Stimulated activated CD4-positive, alpha-beta T cell treated with anti-CD3 and anti-CD28 coated beads, Interleukin-4, amount 100 ng/mL, for 1 hour (primary cell): ENCODE measurements at places on chromosomes 4 and X.

DNA sequence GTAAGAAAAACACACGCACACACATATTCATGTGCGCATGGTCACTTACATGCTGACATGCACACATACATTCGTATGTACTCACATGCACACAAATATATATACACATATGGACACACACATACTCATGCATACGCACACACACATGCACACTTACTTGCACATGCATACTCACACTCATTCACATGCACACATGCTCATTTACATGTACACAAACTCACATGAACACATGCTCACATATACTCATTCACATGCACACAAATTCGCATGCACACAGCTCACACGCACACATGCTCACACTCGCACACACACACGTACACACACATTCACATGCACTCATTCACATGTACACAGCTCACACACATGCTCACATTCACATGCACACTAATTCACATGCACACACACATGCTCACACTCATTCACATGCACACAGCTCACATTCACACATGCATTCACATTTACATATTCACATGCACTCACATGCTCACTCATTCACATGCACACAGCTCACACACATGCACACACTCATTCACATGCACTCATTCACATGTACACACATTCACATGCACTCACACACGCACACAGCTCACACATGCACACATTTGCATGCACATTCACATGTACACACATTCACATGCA lies 276.1 kb downstream of the DHRSX start:
- DNase-seq = no peak

- no peak for DNase-seq
Measured at GRCh38 chr4:67273666-67274065, 271.6 kb downstream of the CENPC start.

DNA sequence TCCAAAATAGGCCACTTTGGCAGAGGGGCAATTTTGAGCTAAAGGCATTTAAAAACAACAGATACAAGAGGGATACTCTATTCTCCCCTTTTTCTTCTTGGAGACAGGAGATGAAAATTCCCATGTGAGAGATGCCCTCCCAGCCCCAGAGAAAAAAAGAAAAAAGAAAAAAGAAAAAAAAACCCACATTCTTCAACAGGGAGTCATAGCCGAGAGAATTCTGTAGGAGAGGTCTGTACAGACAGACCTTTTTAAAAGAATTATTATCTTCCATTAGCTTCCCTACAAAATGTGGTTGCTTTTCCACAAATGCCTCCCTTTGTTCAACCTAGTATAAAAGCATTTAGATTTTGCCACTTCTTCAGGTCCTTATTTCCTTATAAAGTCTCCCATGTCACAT lies 89.9 kb downstream of the SPCS3 start:
- no peak for DNase-seq

DNA sequence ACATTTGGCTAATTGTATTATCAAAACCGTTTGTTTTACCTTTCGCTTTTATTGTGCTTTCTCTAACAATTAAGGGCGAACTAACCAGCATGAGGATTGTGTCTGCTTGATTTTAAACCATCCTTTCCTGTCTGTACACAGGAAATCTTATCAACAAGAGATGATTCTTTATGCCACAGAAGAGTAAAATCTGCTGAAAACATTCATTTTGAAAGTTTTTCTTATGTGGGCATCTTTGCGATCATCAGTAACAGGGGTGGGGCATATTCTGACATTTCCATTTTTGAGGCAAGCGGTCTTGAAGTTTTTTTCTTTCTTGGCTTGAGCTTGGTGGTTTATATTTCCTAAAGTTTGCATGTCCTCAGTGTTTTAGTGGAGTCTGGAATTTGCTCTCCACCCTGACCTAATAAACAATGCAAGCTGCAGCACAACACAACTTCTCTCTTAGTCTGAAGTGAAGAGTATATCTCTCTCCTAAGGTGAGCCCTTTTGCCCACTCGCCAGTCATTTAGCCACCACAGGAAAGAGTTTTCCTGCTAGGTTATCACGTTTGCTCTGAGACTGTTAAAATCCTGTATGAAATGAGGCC lies 26.6 kb downstream of the NFKB1 start:
- DNase-seq = no peak

GRCh38 chr4:7938609-7939376 lies 868 bp downstream of the AFAP1 start:
- peak; percentile 15 for DNase-seq

- no peak for DNase-seq
Measured at GRCh38 chrX:27878862-27879261, 71.1 kb downstream of the MAGEB10 start.
